ENCODE measurements at places on chromosomes 7 and 10. TPM values are rescaled to one million over a fixed set of nuclear protein-coding genes. Genes with fewer than 3 reads are reported as not detected.

DNA sequence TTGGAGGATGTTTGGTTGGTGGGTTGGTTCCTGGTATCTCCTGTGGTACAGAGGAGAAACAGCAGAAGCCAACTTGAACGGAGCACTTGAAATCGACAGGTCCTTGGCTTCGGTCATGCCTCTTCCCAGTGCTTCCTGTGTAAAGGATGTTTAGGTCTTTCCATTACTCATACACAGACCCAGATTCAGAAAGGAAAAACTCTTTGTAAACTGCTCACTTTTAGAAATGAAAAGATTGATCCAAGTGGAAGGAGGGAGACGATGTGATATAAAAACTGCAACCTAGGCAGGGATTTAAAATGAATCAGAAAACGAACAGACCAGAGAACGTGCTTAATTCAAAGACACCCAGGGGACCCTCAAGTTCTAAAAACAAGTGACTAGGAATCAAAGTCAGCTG lies 338.4 kb downstream of the GALNT17 start:
- H3K27ac ChIP-seq: no peak overlapping the region
- H3K4me3 ChIP-seq: no peak overlapping the region
- peaks cover 10% of the 10 kb centered on the region for H3K36me3 ChIP-seq

DNA sequence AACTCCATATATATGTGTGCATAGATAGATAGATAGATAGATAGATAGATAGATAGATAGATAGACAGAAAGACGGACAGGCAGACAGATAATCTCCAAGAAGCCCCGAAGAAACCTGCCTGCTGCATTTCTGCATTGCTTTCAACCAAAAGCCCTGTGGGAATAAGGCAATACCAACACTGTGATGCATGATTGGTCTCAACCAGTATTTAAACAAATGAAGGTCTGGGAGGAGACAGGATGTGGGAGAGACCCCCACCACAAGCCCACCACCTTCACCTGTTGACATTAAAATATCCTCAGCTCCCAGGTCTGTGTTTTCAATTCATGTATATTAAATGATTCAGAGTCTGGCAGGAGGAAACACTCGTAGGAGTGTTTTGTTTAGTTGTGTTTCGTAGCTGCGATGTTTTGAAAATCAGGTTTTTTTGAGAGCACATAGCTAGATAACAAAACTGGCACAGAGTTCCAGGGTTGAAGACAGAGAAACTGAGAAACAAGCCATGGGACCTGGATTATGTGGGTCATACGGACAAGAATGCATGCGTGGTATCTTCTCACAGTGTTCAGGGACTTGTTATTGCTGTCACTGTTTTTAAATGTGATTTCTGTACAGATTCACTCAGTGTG lies 200.7 kb upstream of the AHR start:
- no peak overlapping the region for H3K4me3 ChIP-seq
- no peak overlapping the region for H3K27ac ChIP-seq
- no peaks in the 10 kb centered on the region for H3K4me1 ChIP-seq
- no peaks in the 10 kb centered on the region for H3K36me3 ChIP-seq
- no peak for DNase-seq

DNA sequence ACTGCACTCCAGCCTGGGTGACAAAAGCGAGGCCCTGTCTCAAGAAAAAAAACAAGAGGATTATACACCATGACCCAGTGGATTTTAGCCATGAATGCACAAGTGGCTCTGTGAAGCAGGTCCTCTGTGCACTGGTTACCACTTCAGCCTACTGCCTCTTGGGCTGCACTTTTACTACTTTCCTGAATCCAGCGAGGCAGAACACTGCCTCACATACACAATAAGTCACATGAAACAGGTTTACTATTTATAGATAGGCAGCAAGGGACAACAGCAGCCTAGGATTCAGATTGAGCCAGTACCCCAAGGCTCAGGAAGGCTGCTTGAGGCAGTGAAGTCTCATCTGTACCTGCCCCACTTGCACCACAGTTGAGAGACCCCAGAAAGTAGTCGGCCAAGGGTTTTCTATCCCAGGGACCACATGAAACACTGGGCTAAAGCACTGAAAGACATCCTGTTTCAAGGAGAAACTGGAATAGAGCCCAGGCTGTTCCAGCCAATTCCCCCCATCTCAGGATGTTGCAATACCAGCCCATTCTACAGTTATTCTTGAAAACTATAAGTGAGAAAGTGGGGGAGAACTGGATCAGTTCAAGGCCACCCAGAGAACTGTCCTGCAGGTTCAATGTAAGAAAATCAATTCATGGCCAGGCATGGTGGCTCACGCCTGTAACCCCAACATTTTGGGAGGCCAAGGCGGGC lies 10.3 kb upstream of the OGDH start:
- no peaks in the 10 kb centered on the region for H3K4me1 ChIP-seq
- DNase-seq: no peak
- H3K27me3 ChIP-seq: peaks cover 31% of the 10 kb centered on the region
- no peaks in the 10 kb centered on the region for H3K36me3 ChIP-seq
- H3K4me3 ChIP-seq: no peak overlapping the region
- H3K27ac ChIP-seq: no peak overlapping the region

DNA sequence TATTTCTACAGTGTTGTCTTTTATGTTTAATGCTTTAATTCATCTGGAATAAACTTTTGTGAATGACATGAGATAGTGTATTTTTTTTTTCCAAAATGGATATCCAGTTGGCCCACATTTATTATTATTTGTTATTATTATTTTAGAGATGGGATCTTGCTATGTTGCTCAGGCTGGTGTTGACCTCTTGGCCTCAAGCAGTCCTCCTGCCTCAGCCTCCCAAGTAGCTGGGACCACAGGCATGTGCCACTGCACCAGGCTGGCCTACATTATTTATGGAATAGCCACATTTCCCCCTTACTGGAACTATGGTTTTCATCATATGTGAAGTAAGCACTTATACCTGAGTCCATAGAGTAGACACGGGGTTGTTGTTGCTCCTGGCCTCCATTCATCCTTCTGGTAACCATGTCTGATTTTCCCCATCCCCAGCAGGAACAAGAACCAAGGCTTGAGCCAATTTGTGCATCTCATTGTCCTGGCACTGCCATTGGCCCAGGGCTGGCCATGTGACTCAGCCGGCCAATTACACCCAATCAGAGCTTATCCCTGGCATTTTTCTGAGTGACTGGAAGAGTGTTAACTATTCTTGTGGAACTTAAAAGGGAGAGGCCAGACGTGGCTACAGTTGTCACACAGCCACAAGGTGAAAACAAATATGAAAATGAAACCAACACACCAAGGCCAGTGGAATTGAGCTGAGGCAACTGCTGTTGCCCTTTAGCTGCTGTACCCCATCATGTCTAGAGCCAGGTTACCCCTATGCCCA lies 23.1 kb downstream of the PRF1 start:
- peaks cover 17% of the 10 kb centered on the region for H3K4me1 ChIP-seq
- DNase-seq: no peak
- no peak overlapping the region for H3K4me3 ChIP-seq
- no peak overlapping the region for H3K27ac ChIP-seq
- H3K27me3 ChIP-seq: no peaks in the 10 kb centered on the region

- no peaks in the 10 kb centered on the region for H3K36me3 ChIP-seq
- H3K27me3 ChIP-seq: no peaks in the 10 kb centered on the region
- H3K4me3 ChIP-seq: no peak overlapping the region
- peaks cover under 1% of the 10 kb centered on the region for H3K4me1 ChIP-seq
- no peak overlapping the region for H3K27ac ChIP-seq
Observed at GRCh38 chr10:4638099-4638498, 187.9 kb upstream of the AKR1E2 start.

DNA sequence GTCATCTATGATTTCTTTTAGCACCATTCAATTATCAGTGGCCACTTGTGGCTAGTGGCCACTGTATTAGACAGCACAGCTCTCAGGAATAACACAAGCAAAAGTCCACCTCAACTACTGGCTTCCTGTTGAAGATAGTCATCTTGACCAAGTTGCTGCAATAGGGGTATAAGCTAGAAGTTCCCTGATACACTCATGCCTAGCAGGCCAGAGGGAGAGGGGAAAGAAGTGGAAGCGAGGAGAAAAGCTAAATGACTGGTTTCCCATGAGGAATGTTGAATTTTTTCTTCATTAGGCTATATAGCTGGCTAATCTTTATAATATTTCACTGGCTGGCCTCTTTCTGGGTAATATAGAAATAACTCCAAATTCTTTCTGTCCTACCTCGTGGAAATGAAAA lies 327.5 kb upstream of the MEOX2 start:
- DNase-seq: no peak
- H3K27ac ChIP-seq: no peak overlapping the region
- no peaks in the 10 kb centered on the region for H3K4me1 ChIP-seq
- no peaks in the 10 kb centered on the region for H3K27me3 ChIP-seq
- H3K4me3 ChIP-seq: no peak overlapping the region

The MEIG1 gene
- 1.6 TPM for total RNA-seq

Measured in neural crest cell (in vitro differentiated cells).